Activated CD4-positive, alpha-beta T cell treated with anti-CD3 and anti-CD28 coated beads, Interleukin-2, Interleukin-4, amounts not matched to agents 100 ng/mL and 50 ng/mL, durations not matched to agents 16 hours and 8 hours (primary cell): ENCODE measurements at places on chromosomes 3 and 15.

GRCh38 chr3:122826278-122826677 is 31.4 kb downstream of the SLC49A4 start:
- no peak for DNase-seq

DNA sequence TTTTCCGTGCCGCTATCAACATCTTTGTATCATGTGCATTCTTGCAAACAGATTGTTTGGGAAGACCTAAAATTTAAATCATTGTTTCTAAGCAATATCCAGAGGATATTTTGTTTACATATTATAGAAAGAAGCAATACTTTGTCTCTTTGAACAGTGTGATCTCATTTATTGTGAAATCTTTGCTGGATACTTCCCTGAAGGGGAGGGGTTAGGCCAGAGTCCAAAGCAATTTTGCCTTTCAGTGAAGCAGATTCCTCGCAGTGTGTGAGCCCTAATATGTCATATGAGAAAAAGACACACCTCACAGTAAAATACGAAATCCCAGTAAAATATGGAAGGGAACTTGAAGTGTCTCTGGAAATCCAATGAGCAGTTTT is 158.7 kb upstream of the SLCO3A1 start:
- no peak for DNase-seq

DNA sequence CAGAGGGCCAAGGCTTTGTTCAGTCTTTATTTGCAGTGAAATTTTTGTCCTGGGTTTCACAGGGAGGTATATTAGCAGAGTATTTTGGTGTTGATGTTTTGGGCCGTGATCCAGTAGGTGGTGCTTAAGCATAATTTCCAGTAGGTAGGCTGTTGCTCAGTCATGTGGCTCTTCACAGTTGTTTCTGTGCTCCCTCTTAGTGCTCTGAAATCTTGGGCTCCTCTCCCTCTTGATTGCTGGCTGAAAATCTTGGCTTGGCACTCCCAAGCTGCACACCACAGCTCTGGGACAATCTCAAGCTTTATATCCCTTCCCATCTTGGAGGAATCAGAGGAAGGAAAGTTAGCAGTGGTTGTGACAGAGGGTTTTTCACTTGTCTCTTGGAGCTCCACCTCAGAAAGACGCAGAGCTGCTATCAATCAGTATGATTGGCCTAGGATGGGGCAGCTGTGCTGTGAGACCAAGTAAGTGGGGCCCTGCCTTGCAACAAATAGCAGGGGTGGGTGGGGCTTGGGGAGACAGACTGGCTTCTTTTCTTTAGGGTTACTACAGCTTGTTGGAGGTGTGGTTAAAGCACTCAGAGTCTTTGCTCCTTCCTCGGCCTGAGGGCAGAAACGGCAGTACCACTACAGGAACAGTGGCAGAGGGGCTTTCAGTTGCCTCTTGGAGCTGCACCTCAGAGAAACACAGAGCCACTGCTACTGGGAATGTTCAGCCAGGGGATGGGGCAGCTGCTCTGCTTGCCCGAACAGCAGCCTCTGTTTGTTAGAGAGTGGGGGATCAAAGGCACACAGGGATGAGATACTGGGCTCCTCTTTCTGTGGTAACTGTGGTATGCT is 627.0 kb downstream of the SI start:
- no peak for DNase-seq

- DNase-seq = no peak
Measured at GRCh38 chr3:188036375-188037194, 117.4 kb upstream of the LPP start.

DNA sequence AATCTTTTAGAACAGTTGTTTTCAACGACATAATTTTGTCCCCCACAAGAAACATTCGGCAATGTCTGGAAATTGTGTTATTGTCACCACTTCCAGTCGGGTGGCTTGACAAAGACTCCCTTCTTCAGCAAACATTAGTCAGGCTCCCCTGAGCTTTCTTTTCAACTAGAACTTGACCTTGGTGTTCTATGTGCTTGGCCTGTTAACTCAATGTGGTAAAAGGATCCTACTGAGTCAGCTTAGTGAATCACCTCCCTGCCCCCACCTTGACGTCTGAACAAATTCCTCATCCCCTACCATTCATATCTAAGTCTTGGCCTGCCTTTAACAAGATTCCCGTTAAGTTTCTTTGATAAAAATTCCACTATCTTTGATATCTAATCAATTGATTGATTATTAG is 465.0 kb upstream of the ROBO1 start:
- DNase-seq = no peak

DNA sequence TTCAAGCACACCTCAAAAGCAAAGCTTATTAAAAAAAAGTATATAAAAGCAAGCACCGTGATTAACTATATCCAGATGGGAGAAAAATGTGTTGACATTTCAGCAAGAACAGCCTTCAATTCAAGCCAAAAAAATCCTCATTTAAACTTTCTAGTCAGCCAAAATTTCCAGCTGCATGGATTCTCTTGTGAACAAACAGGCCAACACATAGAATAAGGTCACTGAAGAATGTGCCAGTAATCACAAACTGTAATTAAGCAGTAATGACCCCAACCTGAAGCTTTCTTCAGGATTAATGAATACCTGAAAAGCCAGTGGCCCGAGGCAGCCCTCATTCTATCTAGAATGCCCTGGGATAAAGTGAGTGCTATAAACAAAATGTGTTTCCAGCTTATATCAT is 130.7 kb upstream of the KCNMB2 start:
- no peak for DNase-seq

DNA sequence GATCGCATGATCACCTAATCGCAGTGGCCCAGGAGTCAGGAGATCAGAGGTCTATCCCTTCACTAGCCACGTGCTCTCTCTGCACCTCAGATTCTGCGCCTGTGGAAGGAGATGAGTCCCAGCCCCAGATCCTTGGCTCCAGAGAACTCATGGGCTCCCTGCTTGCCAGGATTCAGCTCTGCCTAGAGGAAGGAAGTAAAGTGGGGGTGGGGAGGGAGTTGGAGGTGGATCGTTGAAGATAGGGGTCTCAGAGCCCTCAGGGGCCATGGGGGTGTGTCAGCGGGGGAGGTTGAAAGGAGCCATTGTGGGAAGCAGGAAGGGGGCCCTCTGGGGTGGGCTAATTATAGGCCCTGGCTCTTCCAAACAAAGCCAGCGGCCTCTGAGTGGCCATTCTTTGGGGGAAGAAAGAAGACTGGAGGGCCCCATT is 11.3 kb upstream of the STRA6 start:
- DNase-seq = no peak

GRCh38 chr15:58247855-58248842 is 110.0 kb downstream of the AQP9 start:
- DNase-seq = no peak
